ENCODE measurements at places on chromosomes 12 and 14. TPM values are rescaled to one million over a fixed set of nuclear protein-coding genes. Genes with fewer than 3 reads are reported as not detected.

Gene RTL1
- total RNA-seq, result not detected

Gene MTA1
- total RNA-seq, result 132 TPM

Gene MYL2
- not detected for total RNA-seq

Gene TMEM63C
- 0.48 TPM for total RNA-seq

Gene SOCS4
- 31.6 TPM for total RNA-seq

Gene CLEC6A
- total RNA-seq, result not detected

Gene MANSC4
- total RNA-seq, result not detected

Gene CD163L1
- 1.2 TPM for total RNA-seq

- DNase-seq, result no peak
Observed at GRCh38 chr14:91884664-91885063, 17.3 kb upstream of the TC2N start.

DNA sequence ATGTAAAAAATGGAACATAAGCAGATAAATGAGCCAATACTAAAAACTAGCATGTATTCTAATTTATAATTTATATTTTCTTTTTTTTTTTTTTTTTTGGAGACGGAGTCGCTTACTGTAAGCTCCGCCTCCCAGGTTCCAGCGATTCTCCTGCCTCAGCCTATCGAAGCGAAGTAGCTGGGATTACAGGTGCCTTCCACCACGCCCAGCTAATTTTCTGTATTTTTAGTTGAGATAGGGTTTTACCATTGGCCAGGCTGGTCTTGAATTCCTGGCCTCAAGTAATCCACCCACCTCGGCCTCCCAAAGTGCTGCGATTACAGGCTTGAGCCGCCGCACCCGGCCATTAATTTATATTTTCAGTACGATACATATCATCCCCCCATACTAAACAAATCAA lies 2.7 kb downstream of the MAPK1IP1L start:
- no peak for DNase-seq

- DNase-seq, result no peak
Observed at GRCh38 chr12:31057671-31058070, 16.0 kb upstream of the DDX11 start.

DNA sequence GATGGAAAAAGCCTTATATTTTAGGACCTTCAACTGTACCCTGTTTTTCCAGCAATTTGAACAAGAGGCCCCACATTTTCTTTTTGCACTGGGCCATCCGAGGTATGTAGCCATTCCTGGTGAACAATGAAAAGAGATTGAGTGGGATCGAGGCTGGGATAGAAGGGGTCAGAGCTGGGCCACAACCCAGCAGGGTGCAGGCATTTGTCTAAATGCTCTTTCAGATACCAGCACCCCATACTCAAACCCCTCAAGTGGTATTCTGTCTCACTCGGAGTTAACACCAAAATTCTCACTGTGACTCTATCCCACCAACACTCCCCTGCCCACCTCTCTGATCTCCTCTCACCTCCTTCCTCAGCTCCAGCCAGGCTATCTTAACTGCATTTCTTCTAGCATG lies 26.8 kb downstream of the DUSP6 start:
- no peak for DNase-seq

- DNase-seq, result peak; percentile 32
Observed at GRCh38 chr14:57865403-57866198, at the start of gene SLC35F4. Gene SLC35F4 (minus strand): TSS chr14:57866092.

GRCh38 chr12:42056130-42056529 lies 88.5 kb downstream of the GXYLT1 start:
- no peak for DNase-seq

DNA sequence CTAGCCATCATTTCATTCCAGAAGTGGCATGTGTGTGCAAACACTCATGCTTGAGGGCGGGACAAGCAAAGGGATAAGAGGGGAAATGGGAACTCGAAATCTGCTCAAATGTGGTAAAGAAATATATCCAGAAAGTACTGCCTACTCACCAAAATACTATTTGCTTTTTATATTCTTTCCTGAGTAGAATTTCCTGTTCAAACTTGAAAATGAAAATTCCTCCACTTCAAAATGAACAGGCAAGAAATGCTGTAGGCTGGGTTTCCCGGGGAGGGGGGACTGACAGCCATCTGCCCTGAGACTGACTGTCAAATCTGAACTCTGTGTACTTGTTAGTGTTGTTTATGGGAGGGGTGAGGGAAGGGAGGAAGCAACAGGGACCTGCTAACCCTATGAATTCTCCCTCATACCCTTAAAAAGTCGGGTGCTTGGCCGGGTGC lies 34.6 kb downstream of the NTF3 start:
- DNase-seq, result no peak

DNA sequence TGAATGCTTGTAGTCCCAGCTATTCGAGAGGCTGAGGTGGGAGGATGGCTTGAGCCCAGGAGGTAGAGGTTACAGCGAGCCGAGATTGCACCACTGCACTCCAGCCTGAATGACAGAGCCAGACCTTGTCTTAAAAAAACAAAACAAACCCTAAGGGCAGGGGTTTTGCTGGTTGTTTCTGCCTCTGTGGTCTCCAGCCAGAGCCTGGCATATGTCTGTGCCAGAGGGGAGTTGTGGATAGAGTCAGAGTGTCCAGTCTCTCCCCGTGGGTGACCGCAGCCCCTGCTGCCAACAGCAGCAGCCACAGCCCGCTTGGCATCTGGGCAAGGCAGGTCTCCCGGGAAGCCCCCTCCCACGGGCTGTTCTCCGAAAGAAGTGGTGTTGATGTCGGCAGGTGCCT lies 37.6 kb downstream of the MVK start:
- no peak for DNase-seq

- DNase-seq, result no peak
Observed at GRCh38 chr12:105920161-105920684, 218.5 kb downstream of the NUAK1 start.

GRCh38 chr14:103547941-103548462 lies 14.5 kb downstream of the BAG5 start:
- no peak for DNase-seq

GRCh38 chr12:53592426-53592825 lies 33.8 kb downstream of the ATF7 start:
- DNase-seq, result no peak

GRCh38 chr12:109999983-110000505 lies 814 bp downstream of the ANKRD13A start:
- no peak for DNase-seq

- no peak for DNase-seq
Observed at GRCh38 chr14:32633224-32633859, 304.2 kb downstream of the AKAP6 start.

DNA sequence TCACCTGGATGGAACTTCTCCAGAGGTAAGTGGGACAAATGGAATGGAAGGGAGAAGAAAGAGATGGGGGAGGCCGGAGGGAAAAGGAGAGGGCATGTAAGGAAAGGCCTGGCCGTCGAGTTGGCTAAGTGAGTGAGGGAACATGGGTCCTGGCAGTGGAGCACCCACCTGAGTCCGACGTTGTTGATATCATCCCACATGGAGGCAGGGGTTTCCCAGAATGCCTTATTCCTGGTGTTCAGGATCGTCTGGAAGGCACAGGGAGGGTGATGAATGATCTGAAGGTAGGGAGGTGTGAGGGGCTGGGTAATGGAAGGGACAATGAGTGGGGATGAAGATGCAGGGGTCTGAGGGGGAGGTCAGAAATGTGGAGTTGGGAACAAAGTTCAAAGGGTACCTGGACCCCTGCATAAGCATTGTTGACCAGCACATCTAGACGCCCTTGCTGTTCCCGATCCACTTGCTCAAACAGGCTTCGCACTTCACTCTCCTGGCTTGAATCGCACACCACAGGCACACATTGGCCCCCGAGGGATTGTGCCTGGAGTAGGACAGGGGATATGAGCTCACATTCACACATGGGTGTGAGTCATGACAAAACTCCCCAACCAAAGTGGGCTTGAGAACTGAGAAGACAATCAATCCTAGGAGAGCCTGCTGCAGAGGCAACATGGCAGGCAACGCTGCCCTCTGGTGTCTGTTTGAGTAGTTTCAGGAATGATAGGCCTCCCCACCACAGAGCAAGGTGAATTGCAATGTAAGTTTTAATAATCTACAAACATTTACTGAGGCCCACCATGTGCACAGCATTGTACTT lies 3.0 kb downstream of the DHRS1 start:
- peak; percentile 66 for DNase-seq

DNA sequence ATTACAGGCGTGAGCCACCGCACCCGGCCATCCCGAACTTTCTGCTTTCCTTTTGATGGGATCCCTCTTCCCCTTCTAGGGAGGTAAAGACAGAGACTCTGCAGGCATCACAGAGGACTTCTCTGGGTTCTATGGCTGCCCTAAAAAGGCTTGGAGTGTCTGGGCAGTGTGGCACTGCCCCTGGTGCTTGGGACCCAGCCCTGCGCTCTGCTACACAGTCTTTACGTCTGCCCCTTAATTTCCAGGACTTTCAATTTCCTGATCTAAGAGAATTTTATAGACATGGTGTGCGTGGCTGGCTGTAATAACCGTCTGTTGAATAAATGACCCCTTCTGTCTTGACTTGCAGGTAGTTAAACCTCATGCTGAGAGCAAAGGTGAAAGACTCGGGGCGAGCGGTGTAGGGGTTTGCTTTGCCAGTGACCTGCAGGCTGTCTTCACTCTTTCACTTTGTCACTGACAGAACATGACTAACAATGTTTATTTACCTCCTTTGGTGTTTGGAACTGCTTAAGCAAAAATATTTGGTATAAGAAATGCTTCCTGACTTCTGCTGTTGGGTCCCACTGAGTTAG lies 110.9 kb upstream of the MAP1LC3B2 start:
- DNase-seq, result no peak

GRCh38 chr12:12599750-12600643 lies 11.7 kb upstream of the CREBL2 start:
- DNase-seq, result no peak

GRCh38 chr12:91743704-91744321 lies 401.8 kb downstream of the BTG1 start:
- DNase-seq, result no peak

DNA sequence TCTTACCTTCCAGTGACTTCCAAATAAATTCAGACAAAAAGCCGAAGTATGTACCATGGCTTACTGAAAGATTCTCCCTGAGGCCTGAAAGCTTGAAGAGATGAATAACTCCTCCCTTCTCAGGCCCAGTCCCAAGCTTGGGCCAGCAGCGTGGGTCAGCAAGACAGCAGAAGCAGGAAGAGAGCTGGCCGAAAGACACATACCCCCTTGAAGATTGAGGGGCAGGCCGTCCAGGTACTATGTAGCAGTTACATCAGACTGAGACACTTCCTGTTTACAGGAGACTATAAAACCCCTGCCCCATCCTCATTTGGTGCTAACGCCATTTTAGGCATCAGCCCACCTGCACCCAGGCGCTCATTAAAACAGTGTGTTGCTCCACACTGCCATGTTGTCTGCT lies 15.0 kb downstream of the NDUFA12 start:
- no peak for DNase-seq
